Hematopoietic multipotent progenitor cell treated with erythropoietin and hydrocortisone succinate and interleukin-3 and kit ligand, for 4 days (in vitro differentiated cells): ENCODE measurements at places on chromosomes 11 and 22.

- no peak for DNase-seq
Observed at GRCh38 chr22:40580631-40581030, 55.9 kb downstream of the MRTFA start.

GRCh38 chr22:22378446-22379415 is 129.8 kb downstream of the ZNF280B start:
- DNase-seq = no peak

GRCh38 chr11:68891351-68891948 is 12.2 kb downstream of the MRPL21 start:
- DNase-seq = no peak

- DNase-seq = no peak
Observed at GRCh38 chr22:25077964-25078363, 121.7 kb upstream of the CRYBB3 start.

DNA sequence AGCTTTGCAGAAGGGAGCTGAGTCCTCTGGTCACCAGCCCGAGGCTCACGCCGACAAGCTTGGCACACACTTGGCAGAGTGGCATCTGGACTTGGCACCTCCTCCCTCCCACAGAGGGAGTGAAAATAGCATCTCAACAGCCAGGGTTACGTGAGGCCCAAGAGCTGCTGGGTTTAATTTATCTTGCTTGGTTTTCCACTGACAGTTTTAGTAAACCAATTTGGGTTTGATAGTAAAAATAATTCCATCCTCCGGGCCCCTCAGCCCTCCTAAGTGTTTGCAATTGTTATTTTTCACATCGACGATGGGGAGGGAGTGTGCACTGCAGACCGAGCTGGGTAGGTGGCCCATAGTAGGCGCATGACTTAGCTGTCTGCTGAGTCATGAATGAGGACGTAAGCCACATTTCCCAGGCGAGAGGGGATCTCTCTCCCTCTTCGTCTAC is 107.6 kb upstream of the ASPHD2 start:
- no peak for DNase-seq

- DNase-seq = no peak
Observed at GRCh38 chr11:70495351-70496310, 97.3 kb downstream of the CTTN start.

DNA sequence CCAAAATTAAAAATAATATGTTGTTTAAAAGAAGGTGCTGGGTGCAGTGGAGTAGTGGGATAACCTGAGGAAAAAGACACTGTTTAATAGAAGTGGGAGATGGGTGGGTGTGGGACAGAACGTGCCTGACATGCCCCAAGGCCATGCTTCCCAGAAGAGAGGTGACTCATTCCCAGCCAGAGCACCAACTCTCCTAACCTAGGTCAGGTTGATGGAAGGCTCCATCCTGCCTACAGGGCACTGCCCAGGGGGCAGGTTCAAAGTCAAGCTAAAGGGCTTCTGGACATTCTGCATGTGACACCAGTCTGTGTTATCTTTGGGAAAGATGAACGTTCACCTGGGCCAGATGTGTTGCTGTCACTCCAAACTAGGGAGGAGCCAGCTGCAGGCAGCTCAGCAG is 453.1 kb downstream of the SOX6 start:
- no peak for DNase-seq
